ENCODE measurements at places on chromosomes 7 and 10. TPM values are rescaled to one million over a fixed set of nuclear protein-coding genes. Genes with fewer than 3 reads are reported as not detected.

The ERVW-1 gene
- not detected for total RNA-seq

The C10orf53 gene
- total RNA-seq, result not detected

The WDR91 gene
- total RNA-seq, result 8.7 TPM

The CAV1 gene
- 405 TPM for total RNA-seq

The SPAG6 gene
- total RNA-seq, result not detected

The MRC1 gene
- total RNA-seq, result under 0.01 TPM

The OR9A2 gene
- total RNA-seq, result not detected

The MYL7 gene
- total RNA-seq, result not detected

The SUN3 gene
- total RNA-seq, result not detected

The CLDN4 gene
- 0.26 TPM for total RNA-seq

The KNDC1 gene
- total RNA-seq, result 0.86 TPM
